ENCODE measurements at places on chromosomes 13 and 19. TPM values are rescaled to one million over a fixed set of nuclear protein-coding genes. Genes with fewer than 3 reads are reported as not detected.

The LPAR2 gene
- total RNA-seq, result 35.5 TPM

DNA sequence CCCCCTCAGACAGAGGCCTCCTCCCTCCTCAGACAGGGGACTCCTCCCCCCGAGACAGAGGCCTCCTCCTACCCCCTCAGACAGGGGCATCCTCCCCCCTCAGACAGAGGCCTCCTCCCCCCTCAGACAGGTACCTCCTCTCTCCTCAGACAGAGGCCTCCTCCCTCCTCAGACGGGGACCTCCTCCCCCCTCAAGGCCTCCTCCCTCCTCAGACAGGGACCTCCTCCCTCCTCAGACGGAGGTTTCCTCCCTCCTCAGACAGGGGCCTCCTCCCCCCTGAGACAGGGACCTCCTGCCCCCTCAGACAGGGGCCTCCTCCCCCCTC, 13.9 kb downstream of the C3 start:
- no peak for DNase-seq

The DMWD gene
- 95.3 TPM for total RNA-seq

- no peak for DNase-seq
Measured at GRCh38 chr13:65387743-65388347, 1842.3 kb downstream of the PCDH9 start.

GRCh38 chr13:97077341-97077740, 83.1 kb upstream of the OXGR1 start:
- no peak for DNase-seq

The CYP4F8 gene
- total RNA-seq, result not detected

- DNase-seq, result no peak
Measured at GRCh38 chr19:51704626-51705025, 11.5 kb downstream of the SPACA6 start.

DNA sequence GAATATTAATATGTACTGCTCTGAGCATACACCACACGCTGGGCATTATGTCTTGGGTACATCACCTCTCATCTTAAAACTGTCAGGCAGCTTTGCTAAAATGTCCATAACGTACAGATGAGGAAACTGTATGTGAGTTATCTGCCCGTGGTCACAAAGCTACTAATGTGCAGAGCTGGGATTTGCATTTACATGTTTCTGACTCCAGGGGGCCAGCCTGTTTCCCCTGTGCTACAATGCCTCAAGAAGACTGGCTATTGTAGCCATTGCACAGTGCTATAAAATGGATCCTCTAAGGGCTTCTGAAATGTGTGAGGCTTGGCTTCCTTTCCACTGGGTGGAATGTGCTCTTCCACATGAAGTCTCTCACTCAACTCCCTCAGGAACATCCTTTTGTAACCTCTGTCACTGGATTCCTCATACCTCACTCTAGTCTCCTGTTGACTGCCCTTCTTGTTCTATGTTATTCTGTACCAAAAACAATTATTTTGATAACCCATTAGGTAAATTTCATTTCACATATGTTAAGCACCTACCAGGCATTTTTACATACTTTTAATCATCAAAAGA, 95.6 kb upstream of the HTR2A start:
- DNase-seq, result peak; percentile 13

The C13orf46 gene
- total RNA-seq, result 1.5 TPM

- no peak for DNase-seq
Measured at GRCh38 chr13:59230484-59231264, 933.1 kb downstream of the DIAPH3 start.

GRCh38 chr19:16922949-16923348, 34.1 kb downstream of the F2RL3 start:
- no peak for DNase-seq

- DNase-seq, result no peak
Measured at GRCh38 chr13:25109341-25109740, 13.4 kb downstream of the PABPC3 start.

The CYP2A6 gene
- total RNA-seq, result not detected

GRCh38 chr19:43555185-43555770, 20.0 kb downstream of the XRCC1 start:
- peak; percentile 88 for DNase-seq

- no peak for DNase-seq
Measured at GRCh38 chr19:28207244-28207643, 1005.7 kb downstream of the UQCRFS1 start.
